ENCODE measurements at places on chromosomes 4 and X. TPM values are rescaled to one million over a fixed set of nuclear protein-coding genes. Genes with fewer than 3 reads are reported as not detected.

- no peak overlapping the region for H3K27ac ChIP-seq
- DNase-seq: no peak
- H3K4me1 ChIP-seq: no peaks in the 10 kb centered on the region
- H3K36me3 ChIP-seq: no peaks in the 10 kb centered on the region
These were observed 36.4 kb downstream of the PCDH19 start for GRCh38 chrX:100373673-100374072.

- H3K4me3 ChIP-seq: no peak overlapping the region
- no peak overlapping the region for H3K27ac ChIP-seq
- DNase-seq: no peak
- H3K36me3 ChIP-seq: no peaks in the 10 kb centered on the region
- peaks cover 3% of the 10 kb centered on the region for H3K4me1 ChIP-seq
These were observed 79.3 kb upstream of the CAMK2D start for GRCh38 chr4:113840861-113841260.

DNA sequence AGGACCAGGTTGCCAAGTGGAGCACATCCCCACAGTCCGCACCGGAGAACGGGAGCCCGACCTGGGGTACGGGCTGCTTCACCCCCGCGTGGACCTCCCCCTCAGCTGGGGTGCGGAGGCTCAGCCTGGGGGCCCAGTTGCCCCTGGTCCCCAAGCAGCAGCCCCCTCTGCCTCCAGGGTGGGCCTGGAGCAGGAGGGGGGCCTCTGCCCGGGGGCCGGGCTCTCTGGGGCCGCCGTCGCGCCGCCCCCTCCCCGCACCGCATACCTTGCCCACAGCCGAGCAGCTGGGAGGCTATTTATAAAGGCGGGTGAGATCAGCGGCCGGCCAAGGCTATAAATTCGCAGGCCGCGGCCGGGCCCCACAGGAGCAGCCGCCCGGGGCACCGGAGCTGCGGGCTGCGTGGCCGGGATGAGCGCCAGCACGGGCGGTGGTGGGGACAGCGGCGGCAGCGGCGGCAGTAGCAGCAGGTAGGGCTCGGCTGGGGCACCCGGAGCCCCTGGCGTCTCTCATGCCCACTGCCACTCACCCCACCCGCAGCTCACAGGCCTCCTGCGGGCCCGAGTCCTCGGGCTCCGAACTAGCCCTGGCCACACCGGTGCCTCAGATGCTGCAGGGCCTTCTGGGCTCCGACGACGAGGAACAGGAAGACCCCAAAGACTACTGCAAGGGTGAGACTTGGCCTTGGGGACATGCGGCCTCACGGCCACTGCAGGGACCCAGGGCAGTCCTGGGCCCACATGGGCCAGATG, at the start of gene SRPK3:
Gene SRPK3 (plus strand): TSS at position 364 of the 750 bp plus-strand sequence. CDS start 46 bp downstream, at position 410.
- peak within 1 kb of the TSS; percentile 62 for H3K4me3 ChIP-seq
- peaks cover 26% of the 10 kb centered on the region for H3K4me1 ChIP-seq
- H3K36me3 ChIP-seq: peaks cover 5% of the 10 kb centered on the region
- peak within 1 kb of the TSS; percentile 79 for H3K27ac ChIP-seq
- DNase-seq: no peak
- H3K27me3 ChIP-seq: no peaks in the 10 kb centered on the region

DNA sequence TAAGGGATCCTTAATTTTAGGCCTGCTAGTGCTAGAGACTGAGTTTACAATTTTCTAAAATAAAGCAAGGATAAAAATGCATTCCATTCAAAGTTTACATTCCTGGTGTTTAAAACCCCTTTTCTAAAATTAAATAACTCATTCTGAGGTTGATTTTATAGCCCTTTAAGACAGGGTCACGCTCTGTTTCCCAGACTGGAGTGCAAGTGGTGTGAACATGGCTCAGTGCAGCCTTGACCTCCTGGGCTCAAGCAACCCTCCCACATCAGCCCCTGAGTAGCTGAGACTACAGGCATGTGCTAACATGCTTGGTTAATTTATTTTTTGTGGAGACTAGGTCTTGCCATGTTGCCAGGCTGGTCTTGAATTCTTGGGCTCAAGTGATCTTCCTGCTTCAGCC, 6.8 kb upstream of the CDKL2 start:
- H3K36me3 ChIP-seq: no peaks in the 10 kb centered on the region
- no peaks in the 10 kb centered on the region for H3K4me1 ChIP-seq
- no peak overlapping the region for H3K4me3 ChIP-seq
- H3K27ac ChIP-seq: no peak overlapping the region

SLC49A3 gene
- total RNA-seq: 26.0 TPM

Data from thoracic aorta (tissue), 2 donors.